GM18507 (cell line): ENCODE measurements at places on chromosomes 13 and 19.

GRCh38 chr13:50548586-50548985 is 294.9 kb downstream of the DLEU7 start:
- DNase-seq = no peak

GRCh38 chr13:74904556-74904955 is 577.4 kb downstream of the TBC1D4 start:
- no peak for DNase-seq

DNA sequence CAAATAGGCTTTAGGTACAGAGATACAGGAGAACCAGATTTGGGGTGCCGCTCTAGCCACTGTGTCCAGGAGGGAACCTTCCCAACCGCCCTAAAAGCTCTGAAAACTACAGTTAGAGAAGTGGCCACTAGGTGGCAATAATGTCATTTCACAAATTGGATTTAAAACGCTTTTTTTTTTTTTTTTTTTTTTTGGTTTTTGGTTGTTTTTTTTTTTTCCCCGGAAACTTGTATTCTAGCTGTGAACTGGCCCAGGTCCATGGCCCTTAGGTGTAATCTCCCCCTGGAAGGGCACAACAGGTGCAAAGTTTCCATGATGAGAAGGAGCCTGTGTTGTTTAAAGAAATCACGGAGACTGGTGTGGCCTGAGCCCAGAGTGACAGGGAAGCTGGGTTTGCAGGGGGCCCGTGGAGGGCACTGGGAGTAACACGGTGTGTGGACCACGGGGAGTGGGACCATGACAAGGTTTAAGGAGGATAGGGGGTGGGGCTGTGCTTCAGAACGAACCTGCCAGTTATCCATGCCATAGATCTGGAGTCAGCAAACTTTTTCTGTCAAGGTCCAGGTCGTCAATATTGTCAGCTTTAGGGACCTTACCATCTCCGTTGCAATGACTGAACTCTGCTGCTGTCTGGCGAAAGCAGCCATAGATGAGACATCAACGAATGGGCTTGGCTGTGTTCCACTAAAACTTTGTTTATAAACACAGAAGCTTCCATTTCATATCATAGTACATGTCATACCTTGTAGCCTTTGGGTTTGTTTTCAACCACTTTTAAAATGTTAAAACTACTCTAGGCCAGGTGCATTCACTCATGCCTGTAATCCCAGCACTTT is 10.1 kb downstream of the OR1I1 start:
- no peak for DNase-seq

DNA sequence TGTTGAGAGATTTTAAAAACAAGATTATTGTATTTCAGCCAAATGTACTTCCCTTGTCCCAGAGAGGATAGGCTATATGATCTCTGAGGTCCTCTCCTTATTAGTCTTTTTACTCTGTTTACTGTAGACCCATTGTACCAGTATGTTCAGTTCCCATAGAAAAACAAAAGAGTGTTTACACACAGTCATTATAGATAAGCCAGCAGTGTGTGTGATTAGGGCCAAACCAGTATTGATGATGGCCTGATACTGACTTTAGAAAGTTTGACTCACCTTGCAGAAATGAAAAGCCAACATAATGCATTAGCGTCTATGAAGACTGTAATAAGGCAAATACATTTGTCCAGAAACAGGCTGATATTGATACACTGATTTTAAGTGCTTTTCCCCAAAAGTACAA is 6.2 kb downstream of the MTUS2 start:
- DNase-seq = no peak

GRCh38 chr13:39773833-39774232 is 118.4 kb downstream of the COG6 start:
- no peak for DNase-seq

DNA sequence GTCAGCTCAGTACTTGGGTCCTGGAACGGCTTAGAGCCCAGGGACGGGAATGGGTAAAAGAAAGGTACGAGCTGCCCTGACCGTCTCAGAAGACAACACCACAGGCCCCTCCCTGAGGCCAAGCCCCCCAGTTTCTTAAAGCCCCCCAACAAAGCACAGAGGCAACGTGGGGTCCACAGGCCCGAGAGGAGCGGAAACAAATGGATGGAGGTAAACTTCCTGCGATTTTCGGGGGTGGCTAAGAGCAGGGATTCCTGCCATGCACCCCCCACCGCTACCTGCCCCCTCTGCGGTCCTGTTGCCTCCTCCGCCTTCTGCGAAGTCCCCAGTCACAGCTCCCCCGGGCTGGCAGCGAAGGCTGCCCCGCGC is 48.2 kb downstream of the PTPRS start:
- DNase-seq = no peak

DNA sequence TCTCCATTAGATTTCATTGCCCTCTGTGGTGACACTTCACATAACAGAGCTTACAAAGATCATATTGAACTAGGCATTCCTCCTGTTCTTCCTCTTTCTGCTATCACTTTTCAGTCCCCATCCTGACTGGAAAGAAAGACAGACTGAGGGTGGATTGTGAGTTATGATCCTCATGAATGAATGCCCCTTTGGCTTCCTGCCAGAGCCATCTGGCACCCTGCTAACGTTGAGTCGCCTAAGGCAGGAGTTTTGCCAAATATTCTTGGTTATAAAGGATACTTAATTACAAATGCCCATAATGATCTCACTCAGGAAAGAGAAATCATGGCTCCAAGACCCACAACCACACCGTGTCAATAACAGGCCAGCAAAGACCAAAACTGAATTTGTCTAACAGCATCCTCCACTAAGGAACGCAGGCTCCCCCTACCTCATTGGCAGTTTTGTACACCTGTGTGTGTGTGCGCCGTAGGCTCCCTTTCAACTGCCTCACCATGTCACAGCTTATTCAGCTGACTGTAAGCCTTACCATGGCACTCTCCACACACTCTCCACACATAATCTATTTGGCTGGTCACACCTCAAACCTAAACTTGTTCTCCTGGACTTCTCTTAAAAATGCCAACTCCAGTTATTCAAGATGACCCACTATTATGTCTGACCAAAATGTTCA is 15.5 kb downstream of the ZNF211 start:
- no peak for DNase-seq

GRCh38 chr19:49689133-49690078 is at the start of gene ADM5:
Gene ADM5 (plus strand): TSS chr19:49689594. CDS start chr19:49689838, 244 bp downstream.
- DNase-seq = no peak

- no peak for DNase-seq
Observed at GRCh38 chr19:18776736-18777135, 14.4 kb downstream of the COMP start.

GRCh38 chr13:79895416-79895815 is 414.5 kb downstream of the NDFIP2 start:
- DNase-seq = no peak

DNA sequence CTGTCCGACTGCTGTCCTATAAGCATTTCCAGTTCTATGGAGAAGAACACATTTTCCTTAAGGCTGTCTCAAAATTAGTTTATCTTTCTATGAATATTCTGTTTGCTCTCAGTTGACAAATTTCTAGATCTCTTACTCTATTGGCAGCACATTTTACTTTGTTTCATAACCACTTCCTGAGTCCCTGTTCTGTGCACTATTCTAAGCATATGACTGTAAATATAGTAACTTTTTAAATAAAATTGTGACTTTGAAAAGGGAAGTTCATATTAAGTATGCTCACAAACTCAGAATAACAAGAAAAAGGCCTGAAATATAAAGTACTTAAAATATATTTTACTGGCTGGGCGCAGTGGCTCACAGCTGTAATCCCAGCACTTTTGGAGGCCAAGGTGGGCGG is 56.5 kb upstream of the HTR2A start:
- no peak for DNase-seq

GRCh38 chr19:33499248-33499647 is 22.3 kb downstream of the PEPD start:
- no peak for DNase-seq

DNA sequence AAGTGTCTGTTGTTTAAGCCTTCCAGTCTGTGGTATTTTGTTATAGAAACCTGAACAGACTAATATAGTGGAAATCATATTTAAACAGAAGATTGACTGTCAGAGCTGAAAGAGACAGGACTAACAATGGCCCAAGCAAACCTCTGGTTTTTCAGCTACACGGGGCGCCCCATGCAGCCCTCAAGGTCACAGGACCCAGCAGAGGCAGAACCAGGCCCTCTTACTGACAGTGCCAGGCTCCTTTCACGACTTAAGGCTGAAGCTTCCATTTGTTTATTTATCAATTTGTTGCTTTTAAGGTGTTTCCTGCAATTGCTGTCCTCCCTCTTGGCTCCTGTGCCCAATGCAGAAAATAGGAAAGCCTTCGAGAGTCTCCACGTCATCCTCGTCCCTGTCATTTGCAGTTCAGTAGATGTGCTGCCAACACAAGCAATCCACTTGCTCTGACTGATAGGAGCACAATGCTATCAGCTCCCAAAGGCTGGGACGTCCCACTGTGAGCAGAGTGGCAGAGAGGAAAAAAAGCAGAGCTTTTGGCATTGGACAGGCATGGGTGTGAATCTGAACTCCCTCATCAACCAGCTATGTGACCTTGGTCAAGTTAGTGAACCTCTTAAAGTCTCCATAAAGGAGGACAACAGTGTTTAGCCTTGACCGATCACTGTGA is 10.5 kb upstream of the SLC7A1 start:
- DNase-seq = no peak

DNA sequence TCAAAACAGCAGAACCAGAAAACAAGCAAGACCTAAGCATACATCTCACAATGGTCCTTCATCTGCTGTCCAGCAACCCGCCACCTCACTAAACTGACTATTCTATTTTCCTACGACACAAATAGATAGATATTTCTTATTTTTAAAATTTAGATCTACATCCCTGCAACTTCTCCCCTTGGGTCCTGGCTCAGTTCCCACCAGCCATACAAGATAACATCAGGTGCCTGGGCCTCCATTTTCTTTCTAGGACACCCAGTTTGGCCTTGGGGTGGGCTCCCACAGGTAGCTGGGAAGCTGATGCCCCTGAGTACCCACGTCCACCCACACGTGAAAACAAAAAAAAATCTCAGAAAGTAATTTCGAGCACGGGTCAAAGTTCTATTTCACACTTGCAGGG is 47.6 kb downstream of the TGDS start:
- peak; percentile 3 for DNase-seq

DNA sequence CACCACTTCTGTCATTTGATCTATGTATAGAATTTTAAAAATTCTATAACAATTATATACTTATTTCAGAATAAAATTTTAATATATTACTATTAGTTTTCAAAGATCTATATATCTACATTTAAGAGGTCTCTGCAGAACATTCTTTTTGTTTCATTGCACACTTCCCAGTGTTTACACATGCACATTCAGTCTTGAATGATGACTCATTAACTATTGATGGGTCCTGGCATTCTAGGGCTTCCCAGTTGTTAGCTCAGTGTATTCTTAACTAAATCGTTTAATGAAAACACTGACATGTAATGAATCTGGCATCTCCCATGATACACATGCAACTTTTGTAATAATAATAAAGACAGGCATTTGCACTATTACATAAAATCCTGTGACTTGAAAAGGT is 324.6 kb downstream of the KLF12 start:
- no peak for DNase-seq

DNA sequence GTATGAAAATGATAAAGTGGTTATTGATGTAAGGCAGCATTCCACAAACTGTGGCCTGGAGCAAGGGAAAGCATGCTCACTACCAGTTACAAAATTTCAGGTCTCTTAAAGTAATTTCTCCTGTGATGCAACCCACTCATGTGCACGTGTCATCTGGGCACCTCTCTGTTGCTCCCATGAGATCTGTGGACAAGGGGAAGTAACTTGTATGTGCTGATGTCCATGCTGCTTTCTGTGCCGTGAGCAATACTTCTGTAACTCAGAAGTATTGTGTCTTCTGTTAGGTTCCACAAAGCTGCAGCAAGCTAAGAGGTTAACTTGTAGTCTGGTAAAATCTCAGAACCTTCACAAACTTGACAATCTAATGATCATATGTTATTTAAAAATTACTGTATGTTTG is 930.0 kb upstream of the SLITRK6 start:
- DNase-seq = no peak

GRCh38 chr19:41029524-41030432 is 38.7 kb downstream of the CYP2B6 start:
- no peak for DNase-seq

GRCh38 chr13:114035583-114036531 is 62.0 kb upstream of the C13orf46 start:
- DNase-seq = no peak

GRCh38 chr19:51586799-51587198 is 15.7 kb downstream of the ZNF175 start:
- no peak for DNase-seq

GRCh38 chr13:99471221-99472121 is 29.8 kb upstream of the TM9SF2 start:
- DNase-seq = no peak

DNA sequence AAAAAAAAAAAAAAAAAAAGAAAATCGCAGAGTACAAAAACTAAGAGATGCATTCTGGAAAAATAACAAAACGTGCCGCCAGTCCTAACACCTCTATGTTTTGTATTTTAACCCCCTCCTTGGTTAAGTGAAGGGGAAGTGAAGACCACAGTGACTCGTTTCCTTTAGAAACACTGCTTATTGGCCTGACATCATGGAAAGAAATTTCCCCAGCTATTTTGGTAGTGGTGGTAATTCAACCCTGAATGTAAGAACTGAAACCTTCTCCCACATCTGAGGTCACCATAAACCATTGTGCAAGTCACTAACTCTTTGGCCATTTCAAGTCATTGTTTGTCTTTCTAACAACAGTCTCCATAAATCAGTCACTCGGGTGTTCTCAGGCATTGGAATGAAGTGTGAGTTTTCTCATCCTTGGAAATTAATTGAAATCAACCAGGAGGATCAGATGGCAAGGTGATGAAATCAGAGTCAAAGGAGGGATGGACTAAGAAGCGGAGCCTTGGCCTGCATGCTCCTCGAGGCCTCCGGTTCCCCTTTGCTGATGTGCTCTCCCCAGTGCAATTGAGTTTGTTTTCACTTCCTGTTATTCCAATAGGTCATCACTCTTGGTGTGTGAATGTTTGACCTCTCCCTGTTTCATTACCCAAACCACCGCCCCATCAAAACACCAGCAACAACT is 443.9 kb downstream of the FGF9 start:
- peak; percentile 62 for DNase-seq

DNA sequence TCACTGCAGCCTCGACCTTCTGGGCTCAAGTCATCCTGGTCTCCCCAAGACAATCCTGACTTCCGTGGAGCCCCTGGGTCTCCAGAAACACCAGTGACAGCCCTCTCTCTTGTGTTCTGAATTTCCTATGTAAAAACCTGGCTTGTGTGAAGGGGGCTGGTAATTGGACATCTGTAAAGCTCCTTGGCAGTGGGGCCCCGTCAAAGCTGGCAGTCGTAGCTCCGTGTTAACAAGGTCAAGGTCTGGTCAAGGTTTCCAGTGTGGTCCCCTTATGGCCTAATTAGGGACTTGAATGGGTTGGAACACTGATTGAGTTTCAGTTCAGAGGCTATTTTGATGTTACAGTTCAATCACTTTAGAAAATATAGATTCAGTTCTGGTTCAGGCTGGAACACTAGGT is 32.8 kb upstream of the NDUFS7 start:
- no peak for DNase-seq
